Left kidney (tissue), 8 donors: ENCODE measurements at places on chromosomes 6 and 20. TPM values are rescaled to one million over a fixed set of nuclear protein-coding genes. Genes with fewer than 3 reads are reported as not detected.

DNA sequence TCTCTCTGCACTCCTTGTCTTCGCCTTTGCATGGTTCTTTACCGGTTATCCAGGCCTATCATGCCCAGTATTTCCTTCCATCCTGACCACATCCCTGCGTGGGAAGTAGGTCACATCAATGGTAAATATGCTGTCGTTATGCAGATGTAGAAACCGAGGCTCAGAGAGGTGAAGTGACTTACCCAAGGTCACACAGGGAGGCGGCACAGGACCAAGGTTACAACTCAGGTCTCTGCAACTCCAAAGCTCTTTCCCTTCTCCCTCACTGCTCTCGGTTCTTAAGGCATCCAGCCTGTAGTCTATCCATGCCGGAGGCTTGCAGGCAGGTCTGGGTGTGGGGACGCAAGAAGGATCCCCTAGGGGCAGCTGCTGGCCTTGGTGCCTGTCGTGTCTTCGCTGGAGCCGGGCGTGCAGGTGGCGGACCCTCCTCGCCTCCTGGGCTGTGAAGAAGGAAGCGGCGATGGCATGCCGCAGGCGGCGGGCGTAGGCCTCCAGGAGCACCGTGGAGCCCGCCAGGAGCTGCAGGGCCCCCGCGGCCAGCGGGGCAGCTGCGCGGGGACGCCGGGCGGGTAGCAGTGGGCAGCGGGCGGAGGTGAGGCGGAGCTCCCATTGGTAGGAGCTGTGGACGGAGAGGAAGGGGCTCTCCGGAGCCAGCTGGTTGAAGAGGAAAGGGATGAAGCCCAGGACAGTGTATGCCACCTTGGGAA lies 9.1 kb downstream of the OCSTAMP start:
- DNase-seq, result no peak

Gene VIP
- polyA plus RNA-seq, result 1.6 TPM

Gene PTPRT
- polyA plus RNA-seq, result 0.53 TPM

Gene RBPJL
- not detected for polyA plus RNA-seq

DNA sequence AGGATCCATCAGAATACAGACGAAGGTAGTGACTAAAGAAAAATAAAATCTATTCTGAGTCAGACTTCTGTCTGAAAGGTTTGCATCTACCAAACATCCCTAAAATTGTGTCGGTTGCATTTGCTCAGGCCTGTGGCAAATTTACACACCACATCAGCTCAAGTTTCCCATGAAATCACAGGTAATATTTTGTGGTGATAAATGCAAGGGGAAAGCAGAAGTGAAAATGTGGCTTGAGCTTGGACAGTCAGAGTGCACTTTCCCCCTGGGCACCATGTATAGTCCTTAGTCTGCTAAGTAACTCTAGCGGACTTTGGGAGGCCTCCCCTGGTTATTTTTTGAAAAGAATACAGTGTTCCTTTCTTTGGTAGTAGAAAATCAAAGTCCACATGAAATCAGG lies 159.1 kb downstream of the PKHD1 start:
- no peak for DNase-seq

Gene LGSN
- polyA plus RNA-seq, result 1.4 TPM
